ENCODE measurements at places on chromosomes 7 and 10.

DNA sequence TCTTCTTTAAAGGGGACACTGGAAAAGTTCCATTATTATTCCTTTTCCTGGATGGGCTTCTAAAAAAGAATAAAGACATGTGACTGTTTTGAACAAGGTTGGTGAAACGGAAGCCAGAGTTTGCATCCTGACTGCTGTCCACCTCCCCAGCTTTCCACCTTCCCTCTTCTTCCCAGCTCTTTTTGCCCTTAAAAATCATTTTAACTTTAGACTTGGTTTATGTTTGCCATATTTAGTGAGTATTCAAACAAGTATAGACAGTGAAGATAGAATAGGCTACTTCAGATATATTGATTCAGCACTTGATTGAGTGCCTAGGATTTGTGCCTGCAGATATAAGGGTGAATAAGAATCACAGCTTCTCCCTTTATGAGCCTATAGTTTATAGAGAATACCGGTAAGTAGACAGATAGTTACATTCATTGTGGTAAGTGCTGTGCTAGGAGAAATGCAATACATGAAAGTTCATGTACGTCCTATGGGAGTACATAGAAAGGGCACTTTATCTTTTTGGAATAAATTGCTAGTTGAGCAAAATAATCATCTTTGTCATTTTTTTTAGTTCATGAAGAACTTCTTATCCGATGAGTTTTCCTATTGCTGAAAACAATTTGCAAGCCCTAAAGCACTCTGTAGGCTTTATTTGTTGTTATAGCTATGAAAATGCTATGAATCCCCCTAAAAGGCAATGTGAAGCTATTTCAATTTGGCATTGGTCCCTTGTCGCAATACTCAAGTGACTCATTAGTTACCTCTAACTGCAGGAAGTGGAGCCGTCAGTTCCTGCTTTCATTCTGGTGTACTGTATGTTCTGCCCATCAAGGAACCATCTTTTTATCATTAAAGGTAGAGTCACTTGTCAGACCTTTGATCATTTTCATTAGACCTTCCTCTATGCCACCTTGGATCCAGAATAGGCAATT, 57.2 kb upstream of the STRIP2 start:
- DNase-seq = no peak

- no peak for DNase-seq
Observed at GRCh38 chr7:116815041-116815440, 47.3 kb upstream of the CAPZA2 start.

GRCh38 chr7:28996836-28997235, 38.7 kb upstream of the TRIL start:
- DNase-seq = no peak

- DNase-seq = no peak
Observed at GRCh38 chr10:95466436-95466835, 94.7 kb downstream of the SORBS1 start.

GRCh38 chr10:125000366-125001312, 58.7 kb downstream of the ZRANB1 start:
- no peak for DNase-seq

DNA sequence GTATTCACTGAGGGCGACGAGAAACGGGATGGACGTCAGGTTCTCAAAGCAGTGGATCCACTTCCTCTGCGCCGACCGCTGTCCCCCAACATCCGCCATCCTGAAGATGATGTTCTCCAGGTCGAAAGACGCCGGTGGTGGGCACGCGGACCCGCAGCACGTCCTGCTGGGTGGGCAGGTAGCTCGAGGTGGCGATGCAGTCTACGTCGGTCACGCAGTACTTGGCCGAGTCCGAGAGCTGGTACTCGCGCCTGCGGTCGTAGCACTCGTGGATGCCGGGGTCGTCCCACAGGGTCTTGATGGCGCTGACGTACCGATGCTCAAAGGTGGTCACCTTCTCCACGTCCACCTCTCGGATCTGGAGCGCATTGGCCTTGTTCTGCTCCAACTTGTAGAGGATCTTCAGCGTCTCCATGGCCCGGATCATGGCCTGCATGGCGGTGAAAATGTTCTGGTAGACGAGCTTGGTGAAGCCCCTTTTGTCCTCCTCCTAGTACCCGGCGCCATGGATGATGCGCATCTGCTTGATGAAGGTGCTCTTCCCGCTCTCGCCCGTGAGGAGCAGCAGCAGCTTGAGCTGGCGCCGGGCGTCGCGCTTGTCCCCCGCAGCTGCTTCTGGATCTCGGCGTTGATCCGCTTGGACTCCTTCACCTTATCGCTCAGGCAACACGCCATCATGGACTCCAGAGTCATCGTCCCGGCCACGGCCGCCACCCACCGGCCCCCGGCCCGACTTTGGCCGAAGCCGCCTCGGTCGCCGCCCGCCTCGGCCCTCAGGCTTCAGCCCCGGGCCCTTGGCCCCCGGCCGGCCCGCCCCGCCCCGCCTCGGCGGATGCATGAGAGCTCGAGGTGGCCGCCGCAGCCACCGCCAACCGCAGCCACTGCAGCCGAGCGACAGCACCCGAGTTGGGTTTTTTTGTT, 122.9 kb upstream of the KCTD7 start:
- no peak for DNase-seq

DNA sequence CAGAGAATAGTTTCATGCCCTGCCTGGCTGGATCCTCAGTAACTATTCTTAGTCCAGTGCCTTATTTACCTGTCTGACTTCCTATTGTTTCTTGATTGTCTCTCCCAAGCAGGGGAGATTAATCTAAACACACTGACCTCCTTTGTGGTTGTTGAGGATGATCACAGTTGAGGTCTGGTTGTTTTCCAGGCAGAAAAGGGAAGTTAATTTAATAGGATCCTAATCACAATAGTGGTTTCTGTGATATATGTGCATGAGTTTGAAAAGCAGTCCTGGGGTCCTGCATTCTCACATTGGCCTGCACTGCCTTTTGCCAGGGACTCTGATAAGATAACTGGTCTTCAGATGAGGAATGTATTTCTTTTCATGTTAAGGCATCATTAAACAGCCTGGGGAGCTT, 130.1 kb downstream of the SND1 start:
- no peak for DNase-seq

- peak; percentile 93 for DNase-seq
Observed at GRCh38 chr10:17217631-17218232, 10.3 kb upstream of the VIM start.

DNA sequence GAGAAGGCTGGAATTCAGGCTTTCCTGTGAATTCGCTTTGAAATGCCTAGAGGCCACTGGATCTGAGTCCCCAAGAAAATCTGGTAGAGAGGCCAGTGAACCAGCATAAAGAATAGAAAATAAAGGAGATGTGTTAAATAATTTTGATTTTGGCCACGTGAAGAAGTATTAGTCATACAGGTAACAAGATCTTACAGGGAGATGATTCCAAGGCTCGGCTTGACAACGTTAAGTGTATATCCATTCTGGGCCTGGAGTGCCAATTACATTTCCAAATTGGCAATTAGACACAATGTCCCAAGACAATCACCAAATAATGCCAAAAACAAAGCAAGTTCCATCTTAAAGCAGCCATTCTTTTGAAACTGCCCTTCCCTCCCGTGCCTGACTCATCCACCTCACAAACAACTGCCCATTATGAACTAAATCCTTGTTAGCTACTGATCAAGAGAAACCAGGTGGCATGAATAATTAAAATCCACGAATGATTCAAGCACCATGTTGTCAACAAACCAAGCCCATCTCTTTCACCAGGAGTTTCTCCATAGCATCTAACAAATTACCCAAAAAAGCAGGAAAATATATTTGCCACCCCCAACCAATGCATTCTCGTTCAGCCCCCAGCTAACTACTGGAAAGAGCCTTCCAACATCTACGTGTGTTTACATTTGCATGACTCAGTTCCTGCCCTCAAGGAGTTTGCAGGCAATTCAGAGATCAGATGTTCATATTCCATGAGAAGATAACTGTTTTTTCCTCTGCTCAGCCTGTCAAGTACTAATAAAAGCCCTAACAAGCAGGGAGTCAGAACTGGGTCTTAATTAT, 8.5 kb downstream of the KCNMA1 start:
- no peak for DNase-seq

DNA sequence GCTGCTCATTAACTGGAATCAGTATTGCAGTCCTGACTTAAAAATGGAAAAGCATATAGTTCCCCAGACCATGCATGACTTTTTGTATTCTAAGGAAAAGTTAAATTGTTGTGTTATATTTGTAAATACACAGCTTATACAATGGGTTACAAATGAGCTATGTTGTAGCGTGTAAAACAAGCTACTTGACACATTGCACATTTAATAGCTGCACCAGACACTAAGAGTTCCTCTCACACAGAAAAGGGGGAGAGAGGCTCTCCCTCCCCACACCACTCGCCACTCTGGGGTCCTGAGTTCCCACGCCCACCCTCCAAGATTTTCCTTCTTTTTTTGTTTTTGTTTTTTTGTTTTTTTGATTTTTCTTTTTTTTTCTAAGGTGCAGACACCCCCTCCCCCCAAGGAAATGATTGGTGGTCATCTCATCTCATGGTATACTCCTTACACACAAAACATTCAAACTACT, 6.3 kb downstream of the KLF6 start:
- DNase-seq = no peak

GRCh38 chr10:96973809-96974747, 142.0 kb downstream of the LCOR start:
- DNase-seq = no peak

GRCh38 chr7:26199301-26200037, 1.1 kb downstream of the HNRNPA2B1 start:
- DNase-seq = no peak
